NCI-H510A treated with DMSO at 0.1 percent for 48 hours (cell line): ENCODE measurements at places on chromosomes 11 and 22.

DNA sequence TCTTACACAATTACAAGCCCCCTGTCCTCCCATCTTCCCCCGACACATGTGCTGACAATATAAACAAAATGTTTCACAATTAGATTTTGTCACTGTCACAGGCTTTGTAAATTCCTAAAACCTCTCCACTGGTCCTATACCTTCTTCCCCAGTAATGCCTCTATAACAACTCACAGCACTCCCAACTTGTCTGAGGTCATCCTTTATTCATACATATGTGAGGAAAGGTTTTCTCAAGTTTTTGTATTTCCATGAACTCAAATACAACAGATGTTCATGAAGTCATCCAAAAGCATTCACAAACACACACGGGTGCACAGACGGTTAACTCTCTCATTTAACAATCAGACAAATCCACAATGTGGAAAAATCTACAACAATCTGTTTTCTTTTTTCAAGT lies 1.9 kb downstream of the OR52H1 start:
- no peak for DNase-seq

- no peak for DNase-seq
These were observed 212.7 kb upstream of the CADM1 start for GRCh38 chr11:115716601-115717529.

DNA sequence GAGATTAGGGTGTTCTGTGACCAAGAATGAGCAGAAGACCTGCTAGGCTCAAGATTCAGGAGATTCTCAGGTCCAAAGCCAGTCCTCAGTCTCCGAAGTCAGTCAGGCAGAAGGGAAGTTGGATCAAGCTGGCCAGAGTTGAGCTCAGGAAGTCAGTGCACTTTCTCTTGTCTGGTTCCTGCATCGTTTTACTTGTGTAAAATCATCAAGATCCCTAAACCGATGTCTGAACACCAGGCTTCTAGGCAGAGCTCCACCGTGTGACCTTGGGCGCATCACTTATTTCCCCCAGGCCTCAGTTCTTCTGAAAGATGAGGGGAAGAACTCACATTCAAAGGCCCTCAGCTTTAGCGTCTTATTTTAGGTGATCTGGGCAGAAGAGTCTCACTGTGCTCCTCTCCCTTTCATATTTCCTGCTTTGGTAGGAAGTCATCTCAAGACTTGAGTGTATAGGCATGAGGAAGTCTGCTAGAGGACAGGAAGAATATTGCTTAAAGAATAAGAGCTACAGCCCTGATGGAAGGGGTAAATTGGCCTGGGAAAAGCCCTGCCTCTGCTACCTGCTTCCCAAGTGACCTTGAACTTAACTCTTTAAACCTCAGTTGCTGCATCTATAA lies 20.2 kb downstream of the NF2 start:
- DNase-seq: no peak

DNA sequence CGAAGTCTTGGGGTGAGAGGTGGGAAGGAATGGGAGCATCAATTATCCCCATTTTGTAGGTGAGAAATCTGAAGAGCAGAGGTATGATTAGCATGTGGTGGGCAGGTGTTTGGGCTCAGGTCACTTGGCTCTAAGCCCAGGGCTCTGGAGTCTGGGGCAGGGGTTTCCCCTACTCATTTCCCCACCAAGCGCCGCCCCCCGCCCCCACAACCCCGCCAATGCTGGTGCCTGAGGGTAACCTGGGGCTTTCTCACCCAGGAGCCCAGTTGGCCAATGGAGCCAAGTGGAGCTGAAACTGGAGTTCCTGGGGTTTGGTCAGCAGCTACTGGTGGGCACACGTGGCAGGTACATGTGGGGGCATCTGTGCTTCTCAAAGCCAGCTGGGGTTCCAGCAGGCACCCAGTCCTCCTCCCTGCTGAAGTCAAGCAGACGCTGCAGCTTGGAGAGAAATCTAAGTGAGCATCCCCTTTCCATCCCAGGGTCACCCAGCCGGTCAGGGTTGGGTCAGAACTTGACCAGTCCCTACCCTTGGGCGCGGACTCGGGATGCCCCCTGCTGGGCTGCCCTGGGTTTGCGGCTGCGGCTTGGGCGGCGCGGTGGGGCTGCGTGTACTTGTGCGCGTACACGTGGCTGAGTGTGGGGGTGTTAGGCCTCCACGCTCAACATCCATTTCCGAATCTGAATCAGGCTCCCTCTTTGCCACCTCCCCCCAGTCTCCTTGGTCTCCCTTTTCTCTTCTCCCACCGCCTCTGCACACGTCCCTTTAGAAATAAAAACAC lies 1.7 kb upstream of the CHRM1 start:
- no peak for DNase-seq

- no peak for DNase-seq
These were observed 60.0 kb downstream of the PKNOX2 start for GRCh38 chr11:125224391-125225021.

- DNase-seq: no peak
These were observed 23.1 kb downstream of the BDNF start for GRCh38 chr11:27677108-27677507.
